Amygdala (tissue), 56 donors: ENCODE measurements at places on chromosomes 11 and 22.
A peak's percentile ranks its signal among the peaks of the same experiment; 100 is the strongest.

DNA sequence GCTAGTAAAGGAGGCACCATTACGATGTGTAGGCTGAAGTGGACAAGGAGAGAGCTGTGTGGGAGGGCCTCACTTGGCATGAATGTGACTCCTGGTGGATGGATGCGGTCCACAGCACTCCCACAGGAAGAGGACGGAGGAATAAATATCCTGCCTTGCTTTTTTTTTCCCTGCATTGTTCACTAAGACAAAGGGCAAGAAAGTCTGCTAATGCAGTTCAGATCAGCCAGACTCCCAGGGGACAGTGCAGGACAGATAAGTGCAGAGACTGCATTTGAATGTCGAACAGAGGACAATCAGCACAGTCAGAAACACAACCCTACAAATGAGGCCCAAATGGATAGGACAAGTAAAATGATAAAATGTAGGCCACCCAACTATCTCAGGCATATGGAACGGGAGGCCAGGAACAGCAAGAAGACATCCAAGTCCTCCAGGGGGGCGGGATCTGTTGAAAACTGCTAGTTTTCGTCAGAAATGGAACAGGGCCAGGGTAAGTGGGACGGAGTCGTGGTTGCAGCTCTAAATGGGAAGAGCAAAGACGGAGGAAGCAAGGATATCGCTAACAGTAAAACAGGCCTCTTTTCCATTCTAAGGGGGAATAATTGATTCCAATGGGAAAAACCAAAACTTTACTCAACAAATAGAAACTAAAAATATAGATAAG is 25.2 kb upstream of the OR8B8 start:
- DNase-seq = no peak

DNA sequence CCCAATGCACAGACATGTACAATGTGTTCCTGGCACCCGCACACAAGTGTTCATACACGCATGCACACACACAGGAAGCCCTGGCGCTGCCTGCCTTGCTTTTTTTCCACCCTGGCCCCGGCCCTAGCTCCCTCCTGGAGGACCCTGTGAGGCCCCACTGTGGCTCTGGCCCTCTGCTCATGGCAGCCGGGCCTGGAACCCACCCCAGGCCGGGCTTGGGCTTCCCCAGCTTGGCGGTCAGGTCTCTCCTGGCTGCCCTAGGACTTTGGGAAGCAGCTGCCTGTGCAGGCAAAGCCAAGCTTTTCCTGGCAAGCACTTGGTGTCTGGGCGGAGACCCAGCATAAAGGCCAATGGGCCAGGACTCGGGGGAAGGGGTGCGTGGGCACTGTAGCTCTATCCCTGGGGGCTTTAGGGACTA is 30.5 kb downstream of the CD82 start:
- peak; percentile 63 for DNase-seq

DNA sequence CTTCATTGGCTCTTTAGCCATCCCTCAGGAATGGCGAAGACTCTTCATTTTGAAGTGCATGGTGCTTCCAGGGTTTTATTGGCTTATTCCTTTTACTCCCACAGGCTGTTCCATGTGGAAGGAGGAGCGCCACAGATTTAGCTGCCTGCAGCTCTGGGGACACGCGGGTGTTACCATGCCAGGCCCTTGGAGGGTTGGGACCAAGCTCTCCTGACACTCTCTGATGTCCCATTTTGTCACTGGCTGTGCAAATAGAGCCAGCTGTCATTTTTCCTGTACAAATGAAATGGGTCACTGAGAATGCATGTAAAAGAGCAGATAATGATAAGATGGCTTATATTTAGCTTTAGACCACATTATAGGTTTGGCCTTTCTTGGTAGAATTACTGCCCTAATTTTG is 9.2 kb downstream of the THYN1 start:
- no peak for DNase-seq

- DNase-seq = no peak
Measured at GRCh38 chr11:78290293-78291176, 101.8 kb downstream of the USP35 start.

GRCh38 chr11:118214210-118214914 is 10.4 kb downstream of the JAML start:
- no peak for DNase-seq

- DNase-seq = no peak
Measured at GRCh38 chr11:130409594-130410388, 18.6 kb downstream of the ADAMTS8 start.

- DNase-seq = no peak
Measured at GRCh38 chr11:64842851-64843685, 1.4 kb downstream of the CDC42BPG start.

DNA sequence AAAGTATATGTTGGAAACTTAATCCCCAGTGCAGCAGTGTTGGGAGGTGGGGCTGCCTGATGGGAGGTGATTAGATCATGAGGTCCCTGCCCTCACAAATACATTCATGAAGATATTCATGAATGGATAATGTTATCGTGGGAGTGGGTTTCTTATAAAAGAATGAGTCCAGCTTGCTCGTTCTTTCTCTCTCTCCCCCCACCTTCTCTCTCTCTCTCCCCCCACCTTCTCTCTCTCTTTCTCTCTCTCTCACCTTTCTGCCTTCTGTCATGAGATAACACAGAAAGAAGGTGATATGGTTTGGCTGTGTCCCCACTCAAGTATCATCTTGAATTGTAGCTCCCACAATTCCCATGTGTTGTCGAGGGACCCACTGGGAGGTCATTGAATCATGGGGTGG is 66.7 kb upstream of the NUP50 start:
- DNase-seq = no peak

DNA sequence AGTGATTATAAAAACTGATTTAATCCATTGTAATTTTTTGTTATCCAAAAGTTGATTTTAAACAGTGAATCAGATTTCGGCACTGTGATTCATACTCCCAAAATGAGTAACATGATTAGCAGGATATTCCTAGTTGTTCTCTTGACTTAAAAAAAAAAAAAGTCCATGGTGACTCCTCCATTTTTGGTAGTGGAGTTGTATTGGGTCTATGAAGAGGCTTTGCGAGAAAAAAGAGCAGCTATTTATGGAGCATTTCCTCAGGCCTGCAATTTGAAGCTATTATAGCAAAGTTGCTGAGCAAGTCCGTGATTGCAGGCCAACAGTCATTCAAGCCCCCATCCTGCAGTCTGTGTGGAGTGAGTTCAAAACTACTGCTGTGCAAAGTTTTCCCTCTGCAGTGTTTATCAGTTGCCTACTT is 28.8 kb downstream of the YAP1 start:
- no peak for DNase-seq

GRCh38 chr22:27603800-27604144 is 197.8 kb downstream of the MN1 start:
- DNase-seq = no peak

GRCh38 chr11:44290208-44290607 is 19.7 kb downstream of the ALX4 start:
- no peak for DNase-seq

DNA sequence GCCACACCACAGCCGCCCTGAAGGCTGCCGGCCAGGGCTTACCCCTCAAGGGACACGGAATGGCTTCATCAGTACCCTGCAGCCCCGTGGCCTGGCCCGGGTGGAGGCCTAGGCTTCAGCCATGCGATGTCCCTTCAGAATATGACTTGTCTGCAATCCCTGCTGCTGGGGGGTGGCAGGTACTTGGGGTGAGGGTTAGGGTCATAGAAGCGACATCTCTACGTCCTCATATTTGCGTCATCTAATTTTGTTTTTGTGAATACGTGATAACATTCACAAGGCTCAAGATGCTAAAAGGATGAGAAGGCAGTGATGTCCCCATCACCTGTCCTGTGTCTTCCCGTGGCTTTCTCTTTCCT is 6.4 kb downstream of the CCND1 start:
- DNase-seq = no peak

DNA sequence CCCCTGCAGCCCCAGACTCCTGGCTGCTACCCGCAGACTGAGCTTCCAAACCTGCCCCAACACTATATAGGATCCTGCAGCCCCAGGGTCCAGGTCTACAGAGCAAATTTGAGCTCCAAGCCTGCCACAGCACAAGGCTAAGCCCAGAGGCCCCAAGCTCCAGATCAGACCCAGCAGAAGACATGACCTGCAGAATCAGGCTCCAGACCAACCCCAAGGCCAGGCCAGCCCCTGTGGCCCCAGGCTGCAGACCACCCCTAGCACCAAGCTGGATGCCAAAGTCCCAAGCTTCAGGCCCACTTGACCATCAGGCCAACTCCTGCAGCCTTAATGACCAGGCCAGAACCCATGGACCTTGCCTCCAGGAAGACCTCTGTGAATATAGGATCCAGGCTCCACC is 145.3 kb downstream of the DLG2 start:
- no peak for DNase-seq

DNA sequence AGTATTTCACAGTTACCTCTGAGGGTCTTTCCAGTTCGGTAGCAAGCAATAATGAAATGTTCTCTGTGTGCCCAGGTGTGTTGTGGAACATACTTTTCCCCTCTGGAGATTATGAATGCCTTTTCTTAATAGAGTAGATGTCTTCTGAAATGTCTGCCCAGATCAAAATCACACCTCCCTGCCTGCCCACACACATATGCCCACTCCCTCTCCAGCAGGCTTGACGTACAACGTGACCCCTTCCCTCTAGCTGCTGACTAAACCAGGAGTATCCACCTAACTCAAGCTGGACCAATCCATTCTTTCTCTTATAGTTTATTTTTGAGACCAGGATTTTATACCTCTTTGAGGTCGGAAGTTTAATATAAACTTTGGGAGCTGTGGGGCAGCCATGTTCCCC is 48.7 kb downstream of the ME3 start:
- no peak for DNase-seq

- no peak for DNase-seq
Measured at GRCh38 chr22:40237241-40237640, 59.5 kb downstream of the TNRC6B start.

GRCh38 chr11:118084247-118084646 is 2.5 kb downstream of the SMIM35 start:
- DNase-seq = no peak

GRCh38 chr11:2521081-2521732 is 76.4 kb downstream of the KCNQ1 start:
- no peak for DNase-seq

- no peak for DNase-seq
Measured at GRCh38 chr11:108370315-108370714, 97.0 kb downstream of the C11orf65 start.

DNA sequence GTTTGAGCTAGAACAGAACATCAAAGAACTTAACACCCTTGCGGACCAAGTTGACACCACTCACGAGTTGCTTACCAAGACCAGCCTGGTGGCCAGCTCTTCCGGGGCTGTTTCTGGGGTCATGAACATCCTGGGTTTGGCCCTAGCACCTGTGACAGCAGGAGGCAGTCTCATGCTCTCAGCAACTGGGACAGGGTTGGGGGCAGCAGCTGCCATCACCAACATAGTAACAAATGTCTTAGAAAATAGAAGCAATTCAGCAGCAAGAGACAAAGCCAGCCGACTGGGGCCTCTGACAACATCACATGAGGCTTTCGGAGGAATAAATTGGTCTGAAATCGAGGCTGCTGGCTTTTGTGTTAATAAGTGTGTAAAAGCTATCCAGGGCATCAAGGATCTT is 8.7 kb downstream of the APOL5 start:
- no peak for DNase-seq

GRCh38 chr11:72534371-72535193 is 100.3 kb upstream of the CLPB start:
- no peak for DNase-seq

DNA sequence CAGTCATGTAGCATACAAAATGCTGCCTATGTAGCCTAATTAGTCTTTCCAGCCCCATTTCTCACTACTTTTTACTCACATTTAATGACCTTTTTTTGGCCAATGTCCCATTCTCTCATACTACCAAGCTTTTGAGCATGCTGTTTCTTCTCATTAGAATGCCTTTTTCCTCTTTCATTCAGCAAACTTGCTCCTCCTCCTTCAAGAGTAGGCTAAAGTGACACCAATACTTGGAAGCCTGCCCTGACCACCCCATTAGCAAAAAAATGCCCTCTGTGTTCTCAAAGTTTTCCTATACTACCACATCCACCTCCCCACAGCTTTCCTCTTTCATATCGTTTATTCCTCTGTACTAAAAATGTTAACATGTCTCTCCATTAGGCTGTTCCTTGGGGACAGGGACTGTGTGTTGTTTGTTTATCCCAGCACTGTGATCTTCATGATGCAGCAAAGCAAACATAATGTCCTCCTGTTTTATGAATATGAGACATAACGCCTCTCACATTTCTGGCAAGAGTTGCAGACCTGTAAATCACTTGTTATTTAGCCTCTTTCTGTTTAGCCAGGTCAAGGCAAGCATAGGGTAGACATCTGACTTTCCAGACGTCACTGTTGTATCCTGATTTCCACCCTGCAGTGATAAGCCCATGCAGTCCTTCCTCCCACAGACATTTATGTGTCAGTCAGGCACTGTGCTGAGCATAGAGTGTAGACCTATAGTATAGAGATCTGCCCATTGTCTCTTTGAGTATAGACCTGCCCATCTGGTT is 62.0 kb upstream of the UCP3 start:
- no peak for DNase-seq

DNA sequence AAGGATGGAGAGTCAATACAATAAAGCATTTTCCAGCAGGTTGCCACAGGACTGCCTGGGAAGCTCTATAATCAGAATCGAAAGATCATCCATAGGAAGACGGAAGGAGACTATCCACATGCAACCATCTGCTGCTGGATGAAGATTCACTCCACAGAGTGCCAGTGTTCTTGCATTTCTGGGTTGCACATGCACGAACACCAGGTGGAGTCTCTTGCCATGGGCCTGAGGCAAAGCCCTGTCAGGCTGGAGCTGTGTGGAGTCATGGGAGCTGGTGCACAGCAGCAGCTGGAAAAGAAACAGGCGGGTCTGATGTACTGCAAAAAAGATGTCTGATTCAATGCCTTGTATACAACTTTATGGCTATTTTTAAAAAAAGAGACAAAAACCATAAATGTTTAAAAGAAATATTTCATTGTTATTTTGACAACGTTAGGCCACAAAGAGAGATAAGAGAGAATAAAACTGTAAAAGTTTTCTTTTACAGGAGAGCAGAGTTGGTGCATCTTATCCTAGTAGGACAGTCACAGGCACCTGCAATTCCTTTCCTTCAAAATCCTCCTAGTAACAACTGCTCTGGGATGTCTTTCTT is 12.9 kb upstream of the FAT3 start:
- DNase-seq = no peak

DNA sequence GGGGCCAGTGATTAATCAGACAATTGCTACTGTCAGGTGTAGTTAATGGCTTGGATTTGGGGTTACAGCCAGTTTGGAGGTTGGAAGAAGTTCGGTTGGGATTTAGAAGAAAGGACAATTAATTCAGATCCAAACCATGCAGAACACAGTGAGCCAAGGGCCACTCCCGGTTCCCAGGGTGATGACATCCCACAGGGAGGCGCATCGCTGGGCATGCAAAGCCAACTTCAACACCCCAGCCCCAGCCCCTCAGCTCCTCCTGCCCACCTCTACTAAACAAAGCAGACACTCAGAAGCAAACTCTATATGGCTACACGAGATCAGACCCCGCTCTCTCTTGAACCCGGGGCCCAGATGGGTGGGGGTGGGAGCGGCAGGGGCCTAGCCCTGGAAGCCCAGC is 10.2 kb downstream of the MB start:
- DNase-seq = no peak
